Esophagus squamous epithelium (tissue), 5 donors: ENCODE measurements at places on chromosomes 3 and 15.

GRCh38 chr15:50825946-50826345 is 60.4 kb upstream of the SPPL2A start:
- no peak for DNase-seq

GRCh38 chr3:48982016-48982415 is 8.0 kb upstream of the P4HTM start:
- DNase-seq = no peak

DNA sequence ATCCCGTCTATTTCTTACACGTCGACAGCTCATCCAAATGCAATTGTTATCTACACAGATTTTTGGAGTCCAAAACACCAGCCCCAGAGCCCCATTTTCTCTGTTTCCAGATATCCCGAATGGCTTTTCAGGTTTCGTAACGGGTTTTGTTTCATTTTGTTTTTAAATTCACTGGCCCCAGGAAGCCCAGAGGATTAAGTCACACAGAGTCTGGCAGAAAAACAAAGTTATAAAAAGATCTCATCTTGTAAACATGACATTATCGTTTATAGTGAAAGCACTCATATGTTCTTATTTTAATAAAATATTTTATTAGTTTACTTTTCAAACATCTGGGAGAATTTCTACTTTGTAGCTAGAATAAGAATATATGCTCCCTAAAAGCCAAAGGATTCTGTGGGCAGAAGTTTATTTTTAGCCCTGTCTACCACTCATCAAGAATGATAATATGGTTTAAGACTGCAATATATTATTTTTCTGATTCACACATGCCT is 149.3 kb upstream of the SLC2A2 start:
- no peak for DNase-seq

- DNase-seq = no peak
Observed at GRCh38 chr15:36601497-36601932, 22.1 kb downstream of the CDIN1 start.

GRCh38 chr3:136925425-136926190 is 32.2 kb upstream of the IL20RB start:
- no peak for DNase-seq

- no peak for DNase-seq
Observed at GRCh38 chr3:179430277-179430870, 20.9 kb downstream of the GNB4 start.

DNA sequence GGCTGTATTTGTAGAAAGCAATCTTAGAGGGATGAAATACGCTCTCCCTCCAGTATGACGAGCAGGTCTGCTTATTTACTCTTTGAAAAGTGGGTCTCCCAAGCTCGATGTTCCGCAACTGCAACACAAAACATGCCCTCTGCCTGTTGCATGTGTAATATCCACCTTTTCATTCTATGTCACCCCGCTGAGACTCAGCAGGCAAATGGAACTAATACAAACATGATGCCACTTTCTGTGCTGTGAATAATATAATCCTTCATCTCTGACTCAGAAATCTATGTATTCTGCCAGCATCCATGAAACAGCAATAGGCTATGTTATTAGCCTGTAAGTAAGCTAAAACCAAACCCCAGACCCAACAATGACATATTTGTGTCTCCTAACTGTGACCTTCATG is 200.8 kb upstream of the TMCO5A start:
- no peak for DNase-seq

GRCh38 chr15:78363381-78363734 is 23.2 kb downstream of the CRABP1 start:
- no peak for DNase-seq

DNA sequence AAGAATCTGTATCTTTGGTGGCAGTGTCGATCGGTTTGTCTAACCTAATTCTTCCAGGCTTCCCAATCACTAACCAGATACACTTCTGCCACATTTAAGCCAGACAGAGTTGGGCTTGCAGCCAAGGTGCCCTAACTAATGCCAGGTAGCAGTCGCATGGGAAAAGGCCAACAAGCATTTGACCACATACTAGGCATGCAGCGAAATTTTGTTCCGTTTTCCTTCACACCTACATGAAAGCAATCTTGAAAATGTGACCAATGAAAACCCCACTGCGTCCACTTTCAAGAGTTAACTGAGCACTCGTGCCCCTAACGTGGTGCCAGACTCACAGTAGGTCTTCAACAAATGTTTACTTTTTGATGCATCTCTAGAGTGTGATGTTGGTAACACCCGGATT is 192.2 kb upstream of the TPM1 start:
- DNase-seq = no peak

- DNase-seq = no peak
Observed at GRCh38 chr3:34202975-34203374, 404.5 kb downstream of the PDCD6IP start.

DNA sequence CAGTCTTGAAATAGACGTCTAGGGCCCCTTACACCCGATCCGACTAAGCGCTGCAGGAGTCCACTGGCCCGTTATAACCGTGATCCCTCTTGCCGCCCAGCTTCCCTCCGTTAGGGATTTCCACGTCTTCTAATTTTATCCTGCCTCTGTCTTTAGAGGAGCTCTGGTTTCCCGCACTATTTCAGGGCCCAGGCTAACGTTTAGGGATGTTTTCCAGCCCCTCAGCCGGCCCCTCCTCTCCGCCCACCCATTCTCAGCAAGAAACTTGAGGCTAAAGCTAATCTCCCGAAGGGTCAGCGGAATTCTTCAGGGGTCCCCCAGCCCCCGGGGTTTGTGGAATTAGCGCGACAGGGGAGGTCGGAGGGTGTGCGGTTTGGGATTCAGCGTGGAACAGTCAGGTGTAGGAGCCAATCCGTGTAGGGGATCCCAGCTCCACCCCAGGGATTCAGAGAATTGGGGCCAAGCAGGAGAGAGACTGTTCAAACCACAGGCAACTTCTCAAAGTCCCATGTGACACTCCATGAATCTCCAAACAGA is 1.6 kb downstream of the PTX3 start:
- DNase-seq = no peak

- no peak for DNase-seq
Observed at GRCh38 chr3:178440043-178440442, 96.2 kb upstream of the KCNMB2 start.

GRCh38 chr3:52433996-52434479 is 10.9 kb downstream of the SEMA3G start:
- no peak for DNase-seq

GRCh38 chr3:68403741-68404140 is 528.6 kb downstream of the TAFA4 start:
- no peak for DNase-seq

DNA sequence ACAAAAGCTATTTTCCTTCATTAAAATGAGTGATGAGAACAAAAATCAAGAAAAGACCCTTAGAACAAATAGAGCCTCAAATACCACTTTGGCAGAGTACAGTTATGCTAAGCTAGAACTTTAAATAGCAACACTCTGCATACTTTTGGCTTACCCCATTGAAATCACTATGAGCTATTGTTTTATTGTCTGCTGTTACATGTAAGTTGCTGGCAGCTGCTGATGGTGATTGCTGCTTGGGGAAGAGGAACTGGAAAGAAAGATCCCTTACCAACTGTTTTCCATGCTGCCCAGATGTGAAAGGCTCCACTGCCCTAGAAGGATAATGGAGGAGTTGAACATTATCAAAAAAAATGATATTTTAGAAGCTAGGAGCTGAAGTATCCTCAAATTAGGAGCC is 135.4 kb downstream of the SYNPR start:
- DNase-seq = no peak

DNA sequence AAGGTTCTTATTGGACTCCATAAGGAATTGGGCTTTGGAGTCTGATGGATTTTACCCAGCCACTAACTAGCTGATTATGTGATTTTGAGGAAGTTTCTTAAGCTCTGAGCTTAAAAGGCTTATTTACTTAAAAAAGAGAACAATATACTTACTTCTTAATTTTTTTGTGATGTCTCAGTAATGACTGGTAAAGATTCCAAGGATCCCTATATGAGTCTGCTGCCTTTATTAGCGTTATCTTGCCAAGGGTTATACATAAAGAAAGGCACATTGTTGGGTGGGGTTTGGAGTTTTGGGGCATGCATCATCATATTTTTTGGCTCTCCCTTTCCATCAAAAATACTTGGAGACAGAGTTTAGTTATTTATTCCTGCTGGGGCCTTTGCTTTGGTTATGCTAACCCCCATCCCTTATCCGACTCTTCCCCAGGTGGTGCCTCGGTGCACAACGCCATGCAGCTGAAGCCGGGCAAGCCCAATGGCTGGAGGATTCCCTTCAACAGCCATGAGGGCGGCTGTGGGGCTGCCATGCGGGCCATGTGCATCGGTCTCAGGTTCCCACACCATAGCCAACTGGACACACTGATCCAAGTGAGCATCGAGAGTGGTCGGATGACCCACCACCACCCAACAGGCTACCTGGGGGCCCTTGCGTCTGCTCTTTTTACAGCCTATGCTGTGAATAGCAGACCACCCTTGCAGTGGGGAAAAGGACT is 6.7 kb downstream of the ADPRH start:
- no peak for DNase-seq

- DNase-seq = no peak
Observed at GRCh38 chr3:24734019-24734418, 239.4 kb upstream of the THRB start.

- DNase-seq = no peak
Observed at GRCh38 chr3:67819447-67819846, 165.0 kb upstream of the SUCLG2 start.

DNA sequence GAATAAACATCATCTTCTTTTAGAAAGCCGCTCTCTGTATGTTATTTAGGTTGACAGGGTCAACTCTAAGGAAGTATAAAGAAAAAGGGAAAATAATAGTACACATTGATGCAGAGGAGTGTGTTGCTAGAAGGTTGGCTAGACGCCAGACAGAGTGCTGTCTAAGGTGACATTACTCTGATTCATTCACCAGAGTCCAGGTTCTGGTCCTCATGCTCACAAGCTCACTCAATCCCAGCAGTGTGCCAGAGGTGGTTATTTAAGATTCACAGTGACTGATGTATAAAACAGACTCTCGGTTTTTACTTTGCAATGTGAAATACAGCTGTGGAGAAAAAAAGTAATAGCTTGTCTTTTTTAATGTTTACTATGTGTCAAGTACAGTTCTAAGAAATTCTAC is 1.7 kb downstream of the CFAP44 start:
- no peak for DNase-seq

DNA sequence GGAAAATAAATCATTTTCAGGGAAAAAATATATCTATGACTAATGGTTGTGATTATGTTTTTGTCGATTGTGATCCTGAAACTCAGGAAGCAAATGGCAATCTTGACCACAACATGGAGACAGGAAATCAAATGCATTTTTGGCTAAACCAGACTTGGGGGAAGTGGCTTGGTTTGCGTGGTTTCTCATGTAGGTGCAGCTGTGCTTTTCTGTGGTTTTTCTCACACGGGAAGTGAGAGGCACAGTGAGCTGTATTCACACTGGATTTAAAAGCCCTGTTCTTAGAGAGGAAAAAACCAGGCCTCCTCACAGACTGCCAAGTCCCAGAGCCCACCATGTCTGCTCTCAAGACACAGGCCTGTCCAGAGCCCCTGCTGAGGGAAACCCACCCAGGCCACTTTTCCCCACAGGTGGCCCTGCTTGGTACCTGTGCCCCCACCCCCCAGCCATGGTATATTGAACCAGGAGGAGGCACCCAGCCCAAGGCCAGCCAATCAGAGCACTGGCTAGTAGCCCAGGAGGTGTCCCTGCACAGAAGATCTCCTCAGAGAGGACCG is 46.1 kb downstream of the BTD start:
- no peak for DNase-seq

DNA sequence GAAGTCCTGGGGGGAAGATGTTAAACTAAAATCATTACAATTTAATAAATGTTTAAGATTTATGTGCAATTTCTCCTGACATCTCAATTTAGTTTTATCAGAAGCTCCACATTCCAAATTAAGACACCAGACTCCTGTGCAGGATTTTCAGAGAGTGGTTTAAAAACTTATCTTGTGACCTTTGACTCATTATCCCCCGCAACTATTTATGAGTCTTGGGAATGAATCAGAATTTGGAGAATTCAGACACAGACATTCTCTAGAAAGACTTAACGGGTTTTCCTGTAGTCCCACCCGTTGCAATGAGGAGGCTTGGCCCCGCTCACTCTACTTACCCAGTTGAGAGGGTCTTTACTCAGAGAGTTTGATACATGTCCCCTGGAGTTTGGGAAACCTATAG is 7.1 kb downstream of the OR5K2 start:
- DNase-seq = no peak

- DNase-seq = no peak
Observed at GRCh38 chr3:157531771-157532170, 28.6 kb upstream of the VEPH1 start.

DNA sequence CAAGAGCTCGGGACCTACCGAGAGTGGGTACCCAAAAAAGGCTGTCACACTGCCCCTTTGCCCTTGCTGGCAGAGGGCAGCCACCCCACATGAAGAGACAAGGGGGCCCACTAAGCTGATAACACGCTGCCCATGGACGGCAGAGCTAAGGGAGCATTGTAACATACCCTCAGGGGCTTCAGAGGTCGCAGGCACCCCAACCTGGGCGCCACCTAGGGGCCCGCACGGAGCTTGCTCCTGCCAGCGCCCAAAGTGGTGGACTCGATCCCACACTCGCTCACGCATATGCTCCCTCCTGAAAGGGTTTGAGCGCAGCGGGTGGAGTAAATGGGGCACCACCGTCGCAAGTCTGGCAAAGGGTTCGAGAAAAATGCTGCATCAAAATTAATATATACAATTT is 975.4 kb downstream of the ZPLD1 start:
- no peak for DNase-seq

DNA sequence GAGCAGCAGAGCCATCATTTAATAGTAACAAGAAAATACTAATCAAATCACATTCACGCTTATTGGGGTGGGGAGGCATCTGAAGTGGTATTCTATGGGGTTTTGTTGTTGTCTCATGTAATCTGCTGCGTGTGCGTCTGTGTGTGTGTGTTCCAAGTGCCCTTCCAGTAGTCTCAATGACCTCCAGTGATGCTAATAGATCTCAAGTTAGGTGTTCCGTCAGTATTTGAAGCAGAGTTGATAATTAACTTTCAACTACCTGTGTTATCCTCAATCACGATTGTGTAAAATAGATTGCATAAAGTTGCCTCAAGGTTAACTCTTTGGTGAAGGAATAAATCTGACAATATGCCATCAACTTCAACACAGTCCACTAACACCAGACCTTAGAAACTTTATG is 375.0 kb downstream of the MECOM start:
- DNase-seq = no peak

- DNase-seq = no peak
Observed at GRCh38 chr3:42780892-42781700, 8.0 kb upstream of the CCDC13 start.

DNA sequence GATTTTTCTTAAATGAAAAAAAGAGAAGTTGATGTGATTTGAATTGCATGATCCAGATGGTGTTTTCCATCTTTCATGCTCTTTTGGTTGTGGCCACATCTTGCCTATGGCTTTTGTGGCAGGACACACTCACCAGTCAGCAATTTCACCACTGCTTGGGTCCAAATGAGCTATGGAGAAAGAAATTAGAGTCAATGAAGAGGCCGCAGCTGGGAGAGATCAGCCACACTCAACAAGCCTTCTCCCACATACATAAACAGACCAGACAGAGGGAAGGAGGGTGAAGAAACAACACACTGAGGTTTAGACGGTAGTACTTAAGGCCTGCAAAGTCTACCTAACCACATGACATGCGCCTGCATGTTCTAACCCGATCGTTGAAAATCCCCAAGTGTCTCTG is 110.7 kb upstream of the CDIN1 start:
- no peak for DNase-seq

- DNase-seq = no peak
Observed at GRCh38 chr3:150681057-150681456, 22.7 kb downstream of the ERICH6 start.
